Activated effector memory CD4-positive, alpha-beta T cell treated with Interleukin-2 at 50 U/mL for 16 hours (primary cell): ENCODE measurements at places on chromosomes 2 and 18.
A peak's percentile ranks its signal among the peaks of the same experiment; 100 is the strongest.

- DNase-seq: no peak
Measured at GRCh38 chr2:227527351-227527750, 55.4 kb downstream of the AGFG1 start.

- DNase-seq: no peak
Measured at GRCh38 chr2:199278099-199278498, 179.6 kb downstream of the SATB2 start.

GRCh38 chr2:113705982-113706523 lies 50.4 kb downstream of the SLC35F5 start:
- DNase-seq: no peak

DNA sequence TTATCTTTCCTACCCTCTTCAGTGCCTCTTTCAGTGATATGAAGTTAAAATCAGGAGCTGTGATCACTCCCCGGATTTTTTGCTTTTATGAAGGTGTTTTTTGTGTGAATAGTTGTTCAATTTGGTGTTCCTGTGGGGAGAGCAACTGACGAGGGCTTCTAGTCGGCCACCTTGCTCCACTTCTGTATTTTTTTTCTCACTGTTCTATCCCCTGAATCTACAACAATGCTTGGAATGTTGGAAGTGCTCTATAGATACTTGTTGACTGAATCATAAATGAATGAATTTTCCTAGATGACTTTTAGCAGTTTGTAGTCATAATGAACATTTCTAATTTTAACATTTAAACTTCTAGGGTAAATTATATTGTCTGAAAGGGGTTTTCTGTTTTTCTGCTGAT lies 247.3 kb downstream of the ZNF385B start:
- no peak for DNase-seq

DNA sequence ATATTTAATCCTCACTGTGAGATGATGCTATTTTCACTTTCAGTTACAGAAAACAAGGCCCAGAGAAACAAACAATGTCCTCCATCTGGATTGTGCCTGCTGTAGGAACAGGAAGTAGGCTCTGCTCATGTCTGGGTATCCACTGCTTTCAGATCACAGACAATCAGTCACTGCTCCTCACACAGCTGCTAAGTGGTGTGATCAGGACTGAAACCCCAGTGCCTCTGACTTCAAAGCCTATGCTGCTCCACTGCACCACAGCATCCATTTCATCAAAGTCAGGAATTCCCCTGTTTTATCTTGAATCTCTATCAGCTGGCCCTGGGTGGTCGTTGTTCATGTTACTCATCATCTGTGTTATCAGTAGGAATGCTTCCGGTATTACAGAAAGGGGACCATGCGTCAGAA lies 303.8 kb upstream of the TRIB2 start:
- no peak for DNase-seq

DNA sequence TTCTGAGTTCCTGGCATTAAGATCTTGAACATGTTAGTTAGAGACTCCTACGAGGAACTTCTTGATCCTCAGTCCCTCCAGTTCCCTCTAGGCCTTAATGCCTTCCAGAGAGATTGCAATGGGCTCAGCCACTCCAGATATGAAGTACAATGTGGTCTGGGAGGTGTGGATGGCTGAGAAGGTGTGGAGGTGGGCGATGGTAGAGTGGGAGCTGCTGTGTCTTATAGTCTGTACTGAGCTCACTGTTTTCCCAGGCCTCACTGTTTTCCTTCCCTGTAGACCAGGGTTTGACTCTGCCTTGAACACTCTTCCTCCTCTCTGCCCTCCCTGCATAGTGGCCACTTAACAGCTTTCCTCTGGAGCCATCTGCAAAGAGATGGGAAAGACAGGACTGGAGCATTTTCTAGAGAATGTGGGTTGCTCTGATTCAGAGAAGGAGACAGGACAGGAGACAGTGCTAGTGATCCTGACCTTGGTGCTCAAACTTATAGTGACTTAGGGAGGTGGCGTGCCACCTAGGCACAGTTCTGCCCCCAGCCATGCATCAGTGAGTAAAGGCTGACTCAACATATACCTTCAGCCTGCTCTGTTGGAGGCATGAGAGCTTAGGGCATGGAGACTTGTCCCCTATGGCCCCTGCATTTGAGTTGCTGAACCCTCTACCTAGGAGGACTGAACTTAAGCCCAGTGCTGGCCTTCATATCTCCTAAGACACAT lies 129.7 kb downstream of the TDRD15 start:
- no peak for DNase-seq

GRCh38 chr2:201933792-201934237 lies 99.8 kb upstream of the FZD7 start:
- DNase-seq: no peak

- no peak for DNase-seq
Measured at GRCh38 chr2:58853420-58853819, 612.3 kb upstream of the FANCL start.

DNA sequence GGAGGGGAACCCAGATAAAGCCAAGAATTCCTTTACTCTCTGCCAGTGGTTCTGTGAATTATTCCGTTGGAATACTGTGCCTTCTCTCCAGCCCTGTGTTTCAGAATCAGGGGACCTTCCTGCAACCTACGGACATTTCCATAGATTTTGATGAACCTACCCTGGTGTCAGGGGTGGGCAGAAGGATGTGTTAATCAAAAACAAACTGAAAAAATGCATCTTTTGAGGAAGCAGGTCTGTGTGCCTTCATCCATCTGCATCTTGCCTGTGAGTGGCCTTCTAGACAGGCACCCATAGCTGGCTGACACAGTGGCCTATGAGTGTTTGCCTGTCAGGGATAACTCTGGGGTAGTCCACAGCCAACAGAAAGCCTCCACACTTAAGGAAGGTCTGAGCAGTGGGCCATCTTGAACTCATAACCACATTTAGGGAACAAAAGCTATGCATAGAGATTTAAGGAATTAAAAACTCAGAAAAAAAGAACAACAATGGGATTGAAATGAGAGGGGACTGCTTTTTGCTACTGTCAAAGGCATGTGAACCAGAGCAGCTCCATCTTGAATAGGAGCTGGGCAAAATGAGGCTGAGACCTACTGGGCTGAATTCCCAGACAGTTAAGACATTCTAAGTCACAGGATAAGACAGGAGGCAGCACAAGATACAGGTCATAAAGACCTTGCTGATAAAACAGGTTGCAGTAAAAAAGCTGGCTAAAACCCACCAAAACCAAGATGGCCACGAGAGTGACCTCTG lies 45.9 kb upstream of the ITGA6 start:
- DNase-seq: no peak

DNA sequence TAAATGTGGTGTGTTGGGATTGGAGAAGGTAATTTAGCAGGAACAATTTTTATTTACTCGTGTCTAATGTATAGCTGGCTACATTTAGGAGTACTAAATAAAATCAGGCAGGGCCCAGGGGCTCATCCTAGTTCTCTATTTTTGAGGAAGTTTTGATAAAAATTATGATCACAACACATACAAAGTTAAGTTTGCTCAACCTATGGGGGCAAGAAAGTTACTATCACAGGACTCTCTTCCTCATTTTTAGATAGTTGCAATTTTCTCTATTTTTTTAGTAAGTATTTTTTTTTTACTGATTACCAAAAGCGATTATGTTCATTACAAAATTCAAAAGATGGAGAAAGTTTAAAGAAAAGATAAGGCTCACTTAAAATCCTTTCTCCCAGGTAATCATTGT lies 60.0 kb upstream of the RPE start:
- no peak for DNase-seq

- no peak for DNase-seq
Measured at GRCh38 chr18:34643989-34644388, 66.1 kb upstream of the DTNA start.

GRCh38 chr18:24986666-24987302 lies 365.2 kb downstream of the ZNF521 start:
- no peak for DNase-seq

- DNase-seq: no peak
Measured at GRCh38 chr2:224847961-224848850, 132.0 kb upstream of the CCDC195 start.

DNA sequence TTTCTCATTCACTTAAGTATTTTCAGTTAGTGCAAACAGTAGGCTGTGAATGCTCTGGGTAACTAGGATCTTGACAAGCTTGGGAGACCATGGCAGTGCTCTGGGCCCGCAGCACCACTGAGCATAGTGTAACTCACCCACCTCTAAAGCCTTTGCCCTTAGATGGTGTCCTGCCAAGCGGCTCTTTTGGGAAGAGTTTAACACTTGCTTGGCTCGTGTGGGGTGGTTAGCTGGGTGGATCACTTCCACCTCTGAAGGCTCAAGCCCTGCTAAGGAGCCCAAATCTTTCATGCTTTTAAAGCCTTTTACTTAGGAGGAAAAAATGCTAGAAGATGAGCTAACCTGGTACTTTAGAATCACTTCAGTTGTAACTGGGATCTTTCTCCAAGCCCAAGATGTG lies 33.9 kb downstream of the PTPN18 start:
- no peak for DNase-seq

DNA sequence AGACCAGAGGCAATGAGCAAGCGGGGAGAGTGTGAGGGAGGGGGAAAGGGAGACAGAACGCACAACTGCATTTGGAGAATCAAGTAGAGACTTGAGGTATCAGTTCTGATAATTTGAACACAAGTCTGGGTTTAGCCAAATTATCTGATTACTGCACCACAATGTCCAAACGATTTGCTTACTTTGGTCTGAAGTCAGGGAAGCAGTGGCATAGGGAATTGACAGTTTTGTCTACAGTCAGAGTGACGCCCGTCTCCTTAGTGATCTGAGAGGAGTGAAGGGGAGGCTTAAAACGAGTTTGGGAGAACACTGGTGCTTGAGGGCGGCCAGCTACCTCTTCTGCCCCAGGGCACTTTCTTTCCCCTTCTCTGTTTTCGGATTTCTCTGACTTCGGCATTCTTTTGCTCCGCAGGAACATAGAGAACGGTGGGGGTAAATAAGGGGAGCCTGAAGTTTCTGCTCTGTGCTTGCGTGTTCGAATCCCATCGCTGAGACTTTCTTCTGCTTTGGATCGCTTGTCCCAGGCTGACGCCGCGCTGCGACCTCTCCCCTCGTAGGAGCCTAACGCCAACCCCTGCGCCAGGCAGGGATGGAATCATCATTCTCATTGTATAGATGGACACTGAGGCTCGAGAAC lies 2.9 kb upstream of the DLX2 start:
- no peak for DNase-seq

DNA sequence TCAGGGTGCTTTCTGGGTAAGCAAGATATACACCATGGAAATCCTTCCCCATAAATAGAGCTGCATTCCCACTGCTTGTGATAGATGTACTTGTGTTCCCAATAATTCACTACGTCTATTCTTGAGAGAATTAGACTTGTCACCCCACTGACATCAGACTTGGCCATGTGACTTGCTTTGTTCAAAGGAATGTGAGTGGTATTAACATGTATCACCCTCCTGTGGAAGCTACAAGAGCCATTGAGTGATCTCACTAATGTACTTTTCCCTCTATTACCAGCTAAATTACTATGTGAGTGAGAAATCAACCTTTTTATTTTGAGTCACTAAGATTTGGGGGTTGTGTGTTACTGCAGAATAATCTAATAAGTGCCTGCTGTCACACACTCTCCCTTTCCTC lies 176.0 kb downstream of the CCDC178 start:
- DNase-seq: no peak

GRCh38 chr2:239604861-239605260 lies 204.0 kb upstream of the HDAC4 start:
- DNase-seq: no peak

DNA sequence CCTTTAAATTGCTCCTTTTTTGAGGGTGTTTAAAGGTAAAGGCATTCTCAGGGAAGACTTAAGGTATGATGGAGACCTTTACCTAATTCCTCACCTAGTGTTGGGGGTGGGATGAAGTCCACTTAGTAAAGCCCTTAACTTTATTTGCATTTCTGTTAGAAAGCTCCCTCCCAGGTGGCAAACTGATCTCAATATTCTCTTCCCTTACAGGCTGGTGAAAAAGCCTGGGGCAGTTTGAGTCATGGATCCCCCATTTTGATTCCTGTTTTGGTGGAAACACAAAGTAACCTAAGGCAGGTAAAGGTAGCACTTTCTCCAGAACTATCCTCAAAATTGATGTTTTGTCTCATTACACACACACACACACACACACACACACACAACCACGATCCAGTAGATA lies 33.8 kb upstream of the HNRNPA3 start:
- DNase-seq: no peak

DNA sequence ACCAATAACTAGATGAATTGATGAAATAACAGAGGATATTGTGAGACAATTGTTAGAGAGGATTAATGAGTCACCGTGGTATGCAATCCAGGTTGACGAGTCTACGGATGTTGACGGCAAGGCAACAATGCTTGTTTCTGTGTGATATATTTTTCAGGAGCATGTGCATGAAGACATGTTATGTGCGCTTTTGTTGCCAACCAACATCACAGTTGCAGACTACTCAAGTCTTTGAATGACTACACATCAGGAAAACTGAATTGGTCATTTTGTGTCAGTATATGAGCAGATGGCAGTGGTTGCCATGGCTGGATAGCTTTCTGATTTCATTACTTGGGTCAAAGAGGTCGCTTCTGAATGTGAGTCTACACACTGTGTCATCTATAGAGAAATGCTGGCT lies 96.8 kb upstream of the CRACDL start:
- no peak for DNase-seq

DNA sequence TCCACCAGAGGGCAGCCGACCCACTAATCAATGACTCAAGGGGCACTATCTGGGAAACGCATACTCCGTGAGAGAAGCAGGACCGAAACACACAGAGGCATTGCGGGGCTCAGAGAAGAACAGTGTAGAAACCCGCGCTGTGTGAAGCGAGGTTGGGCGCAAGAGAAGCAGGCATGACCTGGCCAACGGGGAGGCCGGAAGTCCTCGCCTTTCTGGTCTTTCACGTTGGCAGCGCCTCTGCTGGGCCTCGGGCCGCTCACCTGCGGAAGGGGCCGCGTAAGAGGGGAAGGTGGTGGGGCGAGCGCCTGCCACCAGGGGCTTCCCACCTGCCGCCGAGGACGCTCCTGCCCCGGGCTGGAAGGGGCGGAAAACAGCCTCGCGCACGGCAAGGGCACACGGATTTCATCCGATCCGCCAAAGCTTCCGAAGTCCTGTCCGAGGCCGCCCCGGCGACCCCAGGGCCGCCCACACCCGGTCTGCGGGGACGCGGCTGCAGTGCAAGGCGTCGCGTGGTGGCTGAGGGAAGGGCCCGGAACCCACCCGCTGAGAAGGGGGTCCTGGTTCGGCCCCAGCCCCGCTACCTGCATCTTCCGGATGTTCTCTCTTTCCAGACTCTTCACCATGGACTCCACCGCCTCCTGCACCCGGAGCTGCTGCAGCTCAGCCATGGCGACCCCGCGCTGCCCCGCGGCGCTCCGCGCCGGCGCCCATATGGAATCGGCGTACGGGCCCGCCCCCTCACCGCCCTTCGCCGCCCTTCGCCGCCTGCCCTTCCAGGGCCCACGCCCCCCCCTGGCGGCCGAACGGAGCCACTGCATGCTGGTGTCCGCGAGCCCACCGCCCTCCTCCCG lies at the start of gene FAM136A:
Gene FAM136A (minus strand): TSS at position 724 of the 851 bp plus-strand sequence. CDS start 56 bp downstream, at position 668.
- DNase-seq: peak; percentile 80

GRCh38 chr18:25658476-25658875 lies 306.5 kb upstream of the ZNF521 start:
- no peak for DNase-seq

DNA sequence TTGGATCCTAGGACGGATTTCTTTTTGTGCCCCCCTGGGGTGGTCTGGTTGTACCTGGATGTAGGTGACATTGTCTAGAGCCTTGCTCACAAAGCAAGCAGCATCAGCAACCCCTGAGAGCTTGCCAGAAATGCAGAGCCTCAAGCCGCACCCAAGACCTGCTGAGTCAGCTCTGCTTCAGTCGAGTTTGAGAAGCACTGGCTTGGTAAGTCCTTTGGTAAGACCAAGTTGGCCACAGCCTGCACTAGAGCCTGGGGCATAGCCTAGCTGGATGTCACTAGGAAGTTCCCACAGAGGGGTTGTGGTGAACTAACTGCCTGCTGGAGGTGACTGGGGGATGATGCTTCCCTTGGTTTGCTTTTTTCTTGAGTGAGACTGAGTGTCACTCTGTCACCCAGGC lies 6.2 kb downstream of the ABCG5 start:
- DNase-seq: no peak
